Stimulated activated CD8-positive, alpha-beta memory T cell treated with anti-CD3 and anti-CD28 coated beads, Interleukin-4, amount 100 ng/mL, for 4 hours (primary cell): ENCODE measurements at places on chromosomes 11 and 22.

GRCh38 chr11:128506356-128506755 is 81.0 kb downstream of the ETS1 start:
- no peak for DNase-seq

DNA sequence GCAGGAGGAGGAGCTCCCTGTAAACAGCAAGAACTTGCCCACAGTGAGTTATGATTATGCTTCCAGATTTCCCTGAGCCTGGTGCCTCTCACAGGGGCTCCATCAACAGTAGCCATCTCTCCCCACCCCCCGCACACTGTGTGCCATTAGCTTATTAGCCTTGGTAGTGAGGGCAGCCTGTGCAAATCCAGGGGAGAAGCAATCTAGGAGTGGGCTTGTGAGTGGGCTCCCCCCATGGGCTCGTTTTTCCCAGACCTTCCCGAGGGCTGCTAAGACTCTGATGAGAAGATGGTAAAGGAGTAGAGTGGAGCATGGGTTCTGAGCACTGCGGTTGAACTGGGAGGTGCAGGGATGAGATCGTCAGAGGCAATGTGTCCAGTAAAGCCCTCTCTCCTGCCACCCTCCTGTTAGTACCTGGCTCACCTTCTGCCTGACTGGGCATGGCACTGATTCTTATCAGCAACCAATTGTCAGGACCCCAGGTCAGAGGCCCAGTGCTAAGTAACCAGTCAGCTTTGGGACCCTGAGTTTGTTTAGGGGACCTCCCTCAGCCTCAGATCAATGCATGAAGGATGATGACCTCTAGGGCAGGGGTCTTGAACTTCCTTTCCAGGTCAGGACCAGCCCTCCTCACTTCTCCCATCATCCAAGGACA is 38.4 kb upstream of the TP53I11 start:
- no peak for DNase-seq

DNA sequence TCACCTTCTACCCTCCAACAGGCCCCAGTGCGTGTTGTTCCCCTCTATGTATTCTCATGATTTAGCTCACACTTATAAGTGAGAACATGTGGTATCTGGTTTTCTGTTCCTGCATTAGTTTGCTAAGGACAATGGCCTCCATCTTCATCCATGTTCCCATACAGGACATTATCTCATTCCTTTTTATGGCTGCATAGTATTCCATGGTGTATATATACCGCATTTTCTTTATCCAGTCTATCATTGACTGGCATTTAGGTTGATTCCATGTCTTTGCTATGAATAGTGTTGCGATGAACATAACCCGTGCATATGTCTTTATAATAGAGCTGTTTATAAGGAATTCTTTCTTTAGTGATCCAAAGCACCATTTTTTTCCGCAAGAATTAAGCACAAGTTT is 28.5 kb upstream of the TLCD5 start:
- DNase-seq: no peak

GRCh38 chr11:115927823-115928329 is 423.7 kb upstream of the CADM1 start:
- DNase-seq: no peak

GRCh38 chr11:116062129-116062489 is 557.9 kb upstream of the CADM1 start:
- DNase-seq: no peak

- DNase-seq: no peak
These were observed 464.6 kb downstream of the JRKL start for GRCh38 chr11:96854425-96854824.

DNA sequence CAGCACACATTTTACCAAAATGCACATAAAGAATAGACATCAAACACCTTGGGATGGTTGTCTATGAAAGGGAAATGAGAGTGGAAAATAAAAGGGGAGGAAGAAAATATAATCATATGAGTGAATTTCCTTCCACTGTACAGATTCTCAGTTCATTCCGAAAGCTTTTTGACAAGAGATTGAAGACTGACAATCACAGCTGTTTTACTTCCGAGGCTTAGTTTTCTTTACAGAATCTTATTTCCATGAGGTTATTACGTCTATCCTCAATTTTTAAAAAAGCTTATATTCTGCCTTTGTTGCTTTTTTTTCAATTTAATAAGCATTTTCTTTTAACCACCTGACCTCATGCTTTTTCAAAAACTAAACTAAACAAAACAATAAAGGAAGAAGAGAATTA is 12.8 kb upstream of the NNMT start:
- DNase-seq: no peak
